Stimulated activated CD4-positive, alpha-beta T cell treated with anti-CD3 and anti-CD28 coated beads, Interleukin-12 subunit alpha, Interleukin-12 subunit beta, amount 100 ng/mL, for 48 hours (primary cell): ENCODE measurements at places on chromosomes 5 and 9.

GRCh38 chr9:93576258-93577077 is at the start of gene PHF2:
PHF2 (plus strand) TSS chr9:93576584; CDS start chr9:93576774, 190 bp downstream.
- DNase-seq, result no peak

DNA sequence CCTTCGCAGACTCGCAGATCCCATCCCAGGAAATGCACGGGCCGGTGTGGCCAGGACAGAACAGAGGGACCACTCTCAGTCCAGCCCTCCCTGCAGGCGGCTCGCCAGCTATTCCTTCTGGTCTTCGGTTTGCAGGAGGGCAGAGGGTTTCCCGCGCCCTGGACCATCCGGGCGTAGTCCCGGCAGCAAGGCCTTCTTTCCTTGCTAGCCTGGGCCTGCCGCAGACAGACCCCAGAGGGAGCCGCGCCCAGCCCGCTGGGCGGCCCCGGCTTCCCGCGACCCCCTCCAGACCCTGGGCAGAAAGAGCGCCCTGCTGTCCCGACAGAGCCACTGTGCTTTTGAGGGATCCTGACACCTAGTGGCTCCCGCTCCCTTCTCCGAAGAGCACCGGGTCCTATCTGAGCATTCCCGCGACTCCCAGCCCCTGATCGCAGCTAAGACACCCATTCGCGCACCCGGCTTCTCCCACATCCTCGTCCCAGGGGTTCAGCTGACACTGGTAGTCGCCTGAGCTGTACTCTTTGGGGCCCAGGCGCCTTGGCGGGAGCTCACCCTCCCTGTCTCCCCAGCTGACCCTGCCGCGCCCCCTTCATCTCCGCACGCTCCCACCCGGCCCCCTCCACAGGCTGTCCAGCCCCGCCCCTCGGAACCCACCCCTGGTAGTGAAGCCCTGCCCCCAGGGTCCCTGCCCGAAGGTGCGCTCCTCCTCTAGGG is 1.1 kb downstream of the CFAP90 start:
- no peak for DNase-seq

DNA sequence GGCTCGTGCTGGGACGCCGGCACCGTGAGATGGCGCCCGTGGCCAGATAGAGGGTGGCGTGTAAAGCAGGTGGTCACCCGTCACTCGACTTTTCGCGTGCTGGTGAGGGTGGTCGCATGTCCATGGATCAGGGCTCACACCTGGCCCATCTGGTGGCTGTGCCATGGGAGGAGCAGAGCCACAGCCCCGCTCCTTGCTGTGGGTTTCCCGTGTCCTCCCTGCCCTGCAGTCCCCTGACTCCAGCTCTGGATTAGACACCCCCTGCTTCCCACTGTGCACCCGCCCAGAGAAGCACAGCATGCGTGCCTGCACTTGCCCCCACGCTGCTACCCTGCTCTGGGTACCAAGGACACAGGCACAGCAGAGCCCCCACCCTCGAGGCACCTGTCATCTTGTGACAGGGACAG is 1.8 kb upstream of the TMEM250 start:
- DNase-seq, result no peak

DNA sequence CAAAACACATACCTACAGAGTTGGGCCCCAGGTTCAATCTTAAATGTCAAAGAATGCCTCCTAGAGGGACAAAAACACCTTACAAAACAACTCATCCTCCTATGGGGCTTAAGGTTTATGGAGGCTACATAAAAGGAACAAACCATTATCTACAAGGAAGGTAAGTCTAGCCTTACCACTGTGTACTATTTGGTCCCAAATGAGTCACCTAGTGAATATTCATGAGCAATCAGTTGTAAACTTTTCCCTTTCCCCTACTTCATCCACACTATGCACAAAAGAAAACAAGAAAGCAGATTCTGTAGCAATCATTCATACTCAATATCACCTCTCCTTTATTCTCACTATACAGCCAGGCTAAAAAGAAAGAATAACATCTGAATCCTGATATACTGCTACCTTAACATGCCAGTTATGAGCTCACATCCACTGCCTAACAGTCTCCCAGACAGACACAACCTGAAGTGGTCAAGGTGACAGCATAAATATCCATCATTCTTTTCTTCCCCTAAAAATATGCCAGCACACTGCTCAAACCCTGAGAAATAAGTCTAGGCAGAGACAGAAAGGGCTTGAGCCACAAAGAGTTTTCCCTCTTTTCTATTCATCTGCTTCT is 6.2 kb downstream of the OXCT1 start:
- no peak for DNase-seq

DNA sequence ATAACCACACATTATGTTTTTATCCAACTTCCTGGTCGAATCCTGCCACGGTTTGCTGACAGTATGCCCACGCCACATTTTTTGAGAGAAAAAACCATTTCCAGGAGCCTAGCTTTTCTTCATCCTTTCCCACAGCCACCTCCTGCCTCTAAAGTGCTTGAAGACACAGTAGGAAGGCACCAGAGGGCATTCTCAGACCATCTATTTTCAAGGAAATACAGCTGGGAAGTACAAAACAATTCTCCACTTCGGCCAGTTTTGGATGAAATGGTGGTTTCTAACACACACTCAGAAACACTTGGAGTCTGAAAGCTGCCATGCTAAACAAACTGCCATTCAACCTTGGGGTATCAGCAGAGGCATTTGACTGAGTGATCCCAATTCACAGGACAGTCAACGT is 86.3 kb upstream of the RPS23 start:
- DNase-seq, result no peak
